Psoas muscle (tissue), 8 donors: ENCODE measurements at places on chromosomes 6 and 20.

DNA sequence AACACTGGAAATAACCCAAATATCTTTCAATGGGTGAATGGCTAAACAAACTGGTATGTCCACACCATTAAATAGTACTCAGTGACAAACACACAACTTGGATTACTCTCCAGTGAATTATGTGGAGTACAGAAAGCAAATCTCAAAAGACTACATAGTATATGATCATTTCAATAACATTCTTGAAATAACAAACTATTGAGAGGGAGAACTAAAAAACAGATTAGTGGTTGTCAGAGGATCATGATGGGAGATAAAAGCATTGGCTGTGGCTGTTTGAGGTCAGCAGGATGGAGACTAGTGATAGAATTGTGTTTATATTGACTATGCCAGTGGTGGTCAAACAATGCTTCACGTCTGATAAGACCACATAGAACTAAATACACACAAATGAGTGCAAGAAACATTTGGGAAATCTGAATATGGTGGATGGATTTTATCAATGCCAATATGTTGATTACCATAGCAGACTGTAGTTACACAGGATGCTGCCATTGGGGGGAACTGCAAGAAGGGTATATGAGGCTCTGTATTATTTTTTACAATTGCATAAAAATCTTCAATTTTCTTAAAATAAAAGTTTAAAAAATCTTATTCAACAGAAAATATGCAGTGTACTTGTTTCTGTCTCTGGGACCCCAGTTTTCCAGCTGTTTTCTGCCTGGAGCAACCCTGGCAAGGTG, 242.0 kb downstream of the TBXT start:
- no peak for DNase-seq

DNA sequence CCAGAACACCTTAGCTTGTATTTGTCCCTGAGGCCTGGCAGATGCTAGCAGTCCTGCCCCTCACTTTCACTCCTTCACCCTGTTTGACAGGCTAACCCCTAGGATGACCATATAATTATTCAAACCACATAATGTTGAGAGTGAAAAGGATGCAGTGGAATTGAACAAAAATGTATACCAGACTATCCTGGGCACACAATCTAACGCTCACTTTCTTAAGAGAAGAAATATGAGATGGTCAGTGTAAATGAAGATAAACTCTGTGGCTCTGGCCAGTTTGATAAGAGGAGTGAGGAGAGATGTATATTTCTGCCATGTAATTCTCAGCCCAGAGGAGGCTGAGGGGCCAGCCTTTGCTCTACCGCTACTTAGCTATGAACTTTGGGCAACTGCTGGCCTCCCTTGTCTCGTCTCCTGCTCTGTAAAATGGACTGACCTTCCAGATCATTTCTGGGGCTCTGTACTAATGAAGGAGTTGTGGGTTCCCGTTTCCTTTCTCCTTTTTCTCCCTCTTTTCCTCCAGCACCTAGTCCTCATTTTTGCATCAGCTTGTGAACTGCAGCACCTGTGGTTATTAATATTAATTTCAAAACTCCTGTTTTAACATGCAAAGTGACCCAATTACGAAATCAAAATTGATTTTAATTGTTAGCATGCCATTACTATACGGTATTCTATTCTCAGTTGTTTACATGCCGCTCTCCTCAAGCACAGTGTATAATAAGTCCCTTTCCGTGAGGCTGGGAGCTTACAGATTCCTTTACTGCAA, 92.5 kb upstream of the IYD start:
- no peak for DNase-seq

DNA sequence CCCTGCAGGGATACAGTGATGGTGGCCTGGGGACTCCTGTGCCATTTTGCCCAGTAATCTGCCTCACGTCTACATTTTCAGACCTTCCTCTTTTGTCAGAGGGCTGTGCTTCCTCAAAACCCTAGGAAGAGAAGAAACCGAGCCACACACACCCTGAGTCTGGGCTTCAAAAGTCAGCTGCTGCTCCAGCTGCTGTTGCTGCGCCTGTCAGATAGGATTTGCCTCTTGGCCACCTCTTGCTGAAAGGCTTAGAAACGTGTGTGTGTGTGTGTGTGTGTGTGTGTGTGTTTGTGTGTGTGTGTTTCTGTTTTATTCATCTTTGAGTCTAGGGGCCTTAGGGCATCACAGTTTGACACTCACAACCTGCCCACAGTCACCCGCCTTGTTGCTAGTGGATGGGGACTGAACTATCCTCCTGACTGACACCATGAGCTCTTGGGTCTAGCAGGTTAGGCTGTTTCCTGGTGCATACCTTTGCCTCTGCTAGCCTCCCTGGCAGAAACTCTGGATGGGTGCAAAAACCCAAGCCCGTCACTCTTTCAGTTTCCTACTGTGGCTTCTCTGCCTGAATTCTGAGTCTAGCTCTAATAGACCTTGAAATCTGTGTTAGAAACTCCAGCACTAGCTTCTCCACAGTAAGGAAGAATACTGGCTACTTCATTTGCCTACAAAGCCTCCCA, 94.9 kb upstream of the CEP85L start:
- no peak for DNase-seq

GRCh38 chr6:98836025-98836961, 1.9 kb downstream of the POU3F2 start:
- DNase-seq = no peak

DNA sequence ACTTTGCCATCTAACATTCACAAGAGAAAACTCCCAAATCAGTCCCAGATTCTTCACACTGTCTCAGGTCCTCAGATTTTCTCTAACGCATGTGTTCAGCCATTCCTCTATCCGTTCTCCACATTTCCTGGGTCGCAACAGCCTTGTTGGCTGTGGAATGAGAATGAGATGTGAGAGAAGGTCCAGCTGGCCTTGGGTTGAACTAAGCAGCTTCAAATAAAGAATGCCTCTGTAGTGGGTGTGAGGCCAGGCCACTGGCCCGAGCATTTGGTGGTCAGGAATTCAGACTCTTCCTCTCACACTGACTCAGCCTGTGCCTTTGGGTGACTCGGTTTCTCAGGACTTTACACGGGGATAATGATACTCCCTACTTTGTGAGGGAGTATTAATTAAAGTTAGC, 73.8 kb upstream of the CCN6 start:
- DNase-seq = no peak

GRCh38 chr6:36735110-36736071, 37.8 kb downstream of the RAB44 start:
- peak; percentile 90 for DNase-seq

DNA sequence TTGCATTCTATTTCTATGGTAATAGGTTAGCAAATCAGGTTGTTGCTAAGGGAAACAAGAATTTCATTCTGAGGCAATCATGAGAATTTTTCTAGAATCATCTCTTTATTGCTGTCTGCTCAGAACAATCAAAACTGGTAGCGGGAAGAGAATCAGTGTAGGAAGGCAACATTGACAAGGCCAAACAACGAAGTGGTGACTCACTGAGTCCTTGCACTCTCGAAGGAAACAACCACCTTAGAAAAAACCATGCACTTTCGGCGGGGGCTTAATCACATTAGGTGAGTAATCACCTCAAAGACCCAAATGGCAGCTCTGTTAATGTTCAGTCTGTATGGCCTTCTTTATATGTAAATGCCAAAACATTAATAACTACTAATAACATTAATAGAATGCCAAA, 78.8 kb upstream of the MAP7 start:
- no peak for DNase-seq

DNA sequence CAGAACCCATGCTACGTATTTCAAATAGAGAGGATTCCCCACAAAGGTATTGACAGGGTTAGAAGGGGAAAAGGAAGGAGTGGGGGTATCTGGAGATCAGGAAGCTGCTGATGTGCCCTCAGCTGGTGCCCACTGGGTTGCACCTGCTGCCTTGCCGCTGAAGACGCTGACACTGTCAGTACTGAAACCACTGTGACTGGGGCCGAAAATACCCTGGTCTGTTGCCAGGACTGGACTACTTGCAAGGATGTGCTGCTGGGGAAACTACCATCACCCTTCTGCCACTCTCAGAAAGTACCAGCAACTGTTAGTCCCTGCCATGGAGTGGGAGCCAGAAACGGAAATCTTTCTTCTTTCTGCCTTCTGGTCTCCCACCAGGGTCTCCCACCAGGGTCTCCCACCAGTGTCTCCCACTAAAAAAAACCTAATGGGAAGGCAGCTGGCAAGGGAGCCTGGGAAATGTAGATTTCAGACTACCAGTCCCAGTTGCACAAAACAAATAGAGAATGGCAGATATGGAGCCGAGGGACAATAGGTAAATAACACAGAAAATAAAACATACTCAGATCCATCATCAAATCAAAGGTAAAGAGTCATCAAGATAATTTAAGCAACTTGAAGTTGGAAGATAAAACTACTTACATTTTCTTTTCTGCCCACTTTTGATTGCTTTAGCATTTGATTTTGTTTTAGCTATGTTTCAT, 204.8 kb downstream of the TPBG start:
- DNase-seq = no peak

GRCh38 chr20:62336329-62336728, 30.8 kb downstream of the LAMA5 start:
- DNase-seq = peak; percentile 5

DNA sequence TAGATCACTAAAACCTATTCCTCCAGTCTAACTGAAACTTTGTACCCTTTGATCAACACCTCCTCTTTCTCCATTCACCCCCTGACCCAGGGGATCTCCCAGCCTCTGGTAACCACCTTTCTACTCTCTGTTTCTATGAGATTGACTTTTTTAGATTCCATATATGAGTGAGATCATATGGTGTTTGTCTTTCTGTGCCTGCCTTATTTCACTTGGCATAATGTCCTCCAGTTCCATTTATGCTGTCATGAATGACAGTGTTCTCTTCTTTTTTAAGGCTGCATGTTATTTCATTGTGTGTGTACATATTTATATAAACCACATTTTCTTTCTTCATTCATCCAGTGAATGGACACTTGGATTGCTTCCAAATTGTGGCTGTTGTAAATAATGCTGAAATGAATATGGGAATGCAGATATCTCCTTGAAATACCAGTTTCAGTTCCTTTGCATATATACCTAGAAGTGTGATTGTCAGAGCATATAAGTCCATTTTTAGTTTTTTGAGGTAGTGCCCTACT, 57.7 kb downstream of the DHX35 start:
- DNase-seq = no peak

- DNase-seq = no peak
Measured at GRCh38 chr6:41568585-41569384, 22.6 kb downstream of the FOXP4 start.

GRCh38 chr20:19515074-19515473, 243.0 kb upstream of the RIN2 start:
- no peak for DNase-seq

GRCh38 chr20:57155415-57155814, 111.0 kb downstream of the BMP7 start:
- no peak for DNase-seq

DNA sequence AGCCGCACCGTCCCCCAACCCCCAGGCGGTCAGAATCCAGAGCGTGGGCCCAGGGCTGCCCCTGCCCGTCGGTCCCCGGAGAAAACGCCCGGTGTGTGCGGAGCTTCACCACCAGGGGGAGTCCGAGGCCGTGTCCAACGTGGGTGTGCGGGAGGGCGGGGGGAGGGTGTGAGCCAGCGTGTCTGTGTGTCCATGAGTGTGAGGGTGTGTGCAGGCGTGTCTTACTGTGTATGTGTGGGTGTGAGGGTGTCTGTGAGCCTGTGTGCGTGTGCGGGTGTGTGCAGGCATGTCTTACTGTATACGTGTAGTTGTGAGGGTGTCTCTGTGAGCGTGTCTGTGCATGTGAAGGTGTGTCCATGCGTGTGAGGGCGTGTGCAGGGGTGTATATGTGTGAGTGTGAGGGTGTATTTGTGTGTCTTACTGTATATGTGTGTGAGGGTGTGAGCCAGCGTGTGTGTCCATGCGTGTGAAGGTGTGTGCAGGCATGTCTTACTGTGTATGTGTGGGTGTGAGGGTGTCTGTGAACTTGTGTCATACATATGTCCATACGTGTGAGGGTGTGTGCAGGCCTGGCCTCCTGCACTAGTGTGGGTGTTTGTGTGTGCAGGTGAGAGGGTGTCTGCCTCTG, 24.6 kb upstream of the GATA5 start:
- DNase-seq = peak; percentile 93

GRCh38 chr6:11729076-11729475, 49.5 kb downstream of the ADTRP start:
- DNase-seq = no peak

- no peak for DNase-seq
Measured at GRCh38 chr6:41958022-41958856, 16.6 kb upstream of the CCND3 start.

DNA sequence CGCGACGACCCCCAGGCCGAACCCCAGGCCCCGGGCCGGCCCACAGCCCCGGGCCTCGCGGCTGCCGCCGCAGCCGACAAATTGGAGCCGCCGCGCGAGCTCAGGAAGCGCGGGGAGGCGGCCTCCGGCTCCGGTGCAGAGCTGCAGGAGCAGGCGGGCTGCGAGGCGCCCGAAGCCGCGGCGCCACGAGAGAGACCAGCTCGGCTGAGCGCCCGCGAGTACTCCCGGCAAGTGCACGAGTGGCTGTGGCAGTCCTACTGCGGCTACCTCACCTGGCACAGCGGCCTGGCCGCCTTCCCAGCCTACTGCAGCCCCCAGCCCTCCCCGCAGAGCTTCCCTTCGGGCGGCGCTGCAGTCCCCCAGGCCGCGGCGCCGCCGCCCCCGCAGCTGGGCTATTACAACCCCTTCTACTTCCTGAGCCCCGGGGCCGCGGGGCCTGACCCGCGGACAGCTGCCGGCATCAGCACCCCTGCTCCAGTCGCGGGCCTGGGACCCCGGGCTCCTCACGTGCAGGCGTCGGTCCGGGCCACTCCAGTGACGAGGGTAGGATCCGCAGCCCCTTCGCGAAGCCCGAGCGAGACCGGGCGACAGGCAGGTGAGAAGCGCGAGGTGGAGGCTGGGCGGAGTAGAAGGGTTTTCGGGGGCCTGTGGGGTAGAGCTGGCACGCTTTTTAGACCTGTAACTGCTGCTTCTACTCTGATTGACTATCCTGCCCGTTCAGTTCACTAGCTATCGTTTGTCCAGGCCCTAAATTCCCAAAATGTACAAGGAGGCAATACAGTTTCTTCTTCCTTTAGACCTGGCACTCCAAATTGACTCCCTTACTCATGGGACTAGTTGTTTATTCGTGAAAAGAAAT, 654 bp downstream of the FAM8A1 start:
- peak; percentile 79 for DNase-seq

GRCh38 chr6:143098054-143098671, 37.5 kb downstream of the AIG1 start:
- DNase-seq = no peak

DNA sequence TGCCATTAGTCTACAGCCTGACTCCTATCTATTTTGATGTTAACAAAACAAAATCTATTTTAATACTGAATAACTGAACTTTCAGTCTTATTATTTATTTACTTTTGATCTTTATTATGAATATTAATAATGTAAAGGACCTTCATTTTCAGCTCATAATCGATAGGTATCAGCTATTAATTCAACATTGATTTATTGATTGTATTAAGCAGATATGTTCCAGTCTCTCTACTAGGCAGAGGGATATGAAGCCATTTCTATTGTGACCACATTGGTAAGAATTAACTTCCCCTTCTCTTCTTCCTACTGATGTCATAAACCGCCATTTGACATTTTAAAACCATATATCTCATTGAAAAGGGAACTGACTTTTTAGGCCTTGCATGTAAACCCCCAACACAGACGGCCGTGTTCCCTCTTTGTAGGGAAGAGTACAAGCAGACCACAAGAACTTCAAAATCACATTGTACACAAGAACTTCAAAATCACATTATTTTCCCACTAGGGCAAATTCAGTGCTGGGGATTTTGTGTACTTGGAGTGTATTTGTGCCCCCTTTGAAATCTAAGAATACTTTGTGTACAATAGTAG, 69.5 kb upstream of the FABP7 start:
- no peak for DNase-seq
